ENCODE measurements at places on chromosomes 5 and 9.

- no peak overlapping the region for H3K4me3 ChIP-seq
- no peak overlapping the region for H3K27ac ChIP-seq
- H3K27me3 ChIP-seq = no peaks in the 10 kb centered on the region
Measured at GRCh38 chr9:127313042-127313560, 48.5 kb downstream of the GARNL3 start.

DNA sequence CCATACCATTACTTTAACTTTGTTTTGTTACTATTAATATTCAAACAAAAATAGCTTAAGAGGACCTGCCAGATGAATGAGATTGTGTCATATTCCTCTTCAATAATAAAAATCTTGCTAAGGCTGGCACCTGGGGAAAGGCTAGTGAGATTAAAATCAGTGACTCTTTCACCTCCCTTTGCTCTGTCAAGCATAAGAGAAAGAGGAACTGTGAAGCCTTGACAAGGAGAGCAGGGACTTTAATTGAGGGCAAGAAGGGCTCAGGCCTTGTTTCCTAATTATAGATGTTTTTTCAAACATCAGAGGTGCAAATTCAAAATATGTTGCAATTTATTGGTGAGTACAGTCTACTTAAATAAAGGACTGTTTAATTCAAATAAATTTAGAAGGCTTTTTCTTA, 91.7 kb downstream of the SPATA31D1 start:
- no peak overlapping the region for H3K27ac ChIP-seq
- DNase-seq = no peak
- H3K36me3 ChIP-seq = no peaks in the 10 kb centered on the region
- H3K4me3 ChIP-seq = no peak overlapping the region
- H3K27me3 ChIP-seq = no peaks in the 10 kb centered on the region

DNA sequence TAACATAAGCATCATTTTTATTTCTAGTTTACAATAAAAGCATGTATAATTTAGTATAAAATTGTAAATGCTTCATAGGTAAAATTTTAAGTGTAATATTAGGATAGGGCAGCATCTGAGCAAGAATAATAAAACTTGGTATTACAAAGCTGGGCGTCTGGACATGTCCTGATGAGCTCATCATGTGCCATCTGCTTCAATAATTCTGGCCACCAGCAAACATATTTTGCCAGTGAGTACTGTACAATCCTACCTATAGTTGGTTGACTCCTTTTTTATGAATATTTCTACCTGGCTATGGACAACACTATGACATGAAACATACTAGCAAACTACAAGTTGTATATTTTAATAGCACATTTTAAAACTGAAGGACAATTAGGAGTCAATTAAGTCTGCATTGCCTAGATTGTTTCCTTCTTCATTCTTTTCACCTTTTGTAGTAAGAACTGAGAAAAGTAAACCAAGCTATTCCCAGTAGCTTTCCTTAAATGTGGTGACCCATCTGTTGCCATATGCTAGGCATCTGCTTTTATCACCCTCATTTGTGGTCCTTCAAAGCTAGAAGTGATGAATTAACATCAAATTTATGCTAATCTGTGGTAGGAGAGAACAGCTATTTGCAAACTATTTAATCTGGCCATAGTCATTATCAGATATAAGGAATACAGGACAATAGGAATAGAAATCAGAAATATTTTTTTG, 23.4 kb downstream of the LURAP1L start:
- no peak overlapping the region for H3K4me3 ChIP-seq
- no peak for DNase-seq
- no peaks in the 10 kb centered on the region for H3K27me3 ChIP-seq
- H3K4me1 ChIP-seq = no peaks in the 10 kb centered on the region

DNA sequence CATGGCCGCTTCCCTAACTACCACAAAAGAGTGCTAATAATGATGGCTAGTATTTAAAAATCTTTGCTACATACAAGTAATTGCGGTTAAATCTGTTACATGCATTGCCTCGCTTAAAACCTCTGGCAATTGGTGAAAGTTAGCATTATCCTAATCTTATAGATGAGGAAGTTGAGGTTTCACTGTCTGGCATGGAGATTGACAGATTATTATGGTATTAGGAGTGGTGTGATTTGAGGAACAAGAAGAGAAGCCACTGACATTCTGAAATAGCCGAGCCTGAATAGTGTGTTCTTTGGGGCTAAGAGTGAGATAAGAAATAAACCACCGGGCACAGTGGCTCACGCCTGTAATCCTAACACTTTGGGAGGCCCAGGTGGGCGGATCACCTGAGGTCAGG, 45.3 kb upstream of the DPYSL3 start:
- no peaks in the 10 kb centered on the region for H3K4me1 ChIP-seq
- 0 out of 2 replicates have a peak, but pooled peaks cover 7% of the 10 kb centered on the region for H3K27me3 ChIP-seq
- H3K4me3 ChIP-seq = no peak overlapping the region
- no peak overlapping the region for H3K27ac ChIP-seq

All from HCT116 (cell line).